ENCODE measurements at places on chromosomes 11 and 22.
A peak's percentile ranks its signal among the peaks of the same experiment; 100 is the strongest.

GRCh38 chr11:82754410-82754809, 20.7 kb upstream of the FAM181B start:
- DNase-seq = no peak

GRCh38 chr11:121556937-121557336, 104.2 kb upstream of the SORL1-AS1 start:
- DNase-seq = no peak

GRCh38 chr11:17564687-17565042, 17.6 kb downstream of the OTOG start:
- DNase-seq = no peak

GRCh38 chr22:42648368-42649245, 585 bp downstream of the CYB5R3 start:
- DNase-seq = no peak

GRCh38 chr11:115249061-115249578, 255.1 kb downstream of the CADM1 start:
- no peak for DNase-seq

GRCh38 chr11:69654660-69655478, 13.9 kb downstream of the CCND1 start:
- no peak for DNase-seq

- no peak for DNase-seq
Measured at GRCh38 chr22:36360011-36360410, 27.8 kb downstream of the MYH9 start.

GRCh38 chr11:111960916-111961315, 23.8 kb downstream of the DIXDC1 start:
- DNase-seq = no peak

DNA sequence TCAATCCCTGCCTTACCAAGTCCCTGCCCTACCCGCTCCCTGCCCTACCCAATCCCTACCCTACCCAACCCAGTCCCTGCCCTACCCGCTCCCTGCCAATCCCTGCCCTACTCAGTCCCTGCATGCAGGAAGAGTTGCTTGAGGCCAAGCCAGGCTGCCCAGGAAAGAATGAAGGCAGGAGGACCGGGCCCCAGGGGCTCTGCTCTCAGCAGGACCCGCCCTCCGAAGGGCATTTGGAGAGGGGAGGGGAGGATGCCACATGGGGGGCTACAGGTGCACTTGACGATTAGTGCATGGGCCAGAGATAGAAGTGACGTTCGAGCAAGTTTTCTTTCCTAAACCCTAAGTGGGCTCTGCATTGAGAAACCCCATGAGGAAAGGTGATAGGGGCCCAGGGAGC, 581.2 kb downstream of the TBC1D22A start:
- DNase-seq = no peak

GRCh38 chr11:35237351-35237750, 98.4 kb downstream of the CD44 start:
- no peak for DNase-seq

DNA sequence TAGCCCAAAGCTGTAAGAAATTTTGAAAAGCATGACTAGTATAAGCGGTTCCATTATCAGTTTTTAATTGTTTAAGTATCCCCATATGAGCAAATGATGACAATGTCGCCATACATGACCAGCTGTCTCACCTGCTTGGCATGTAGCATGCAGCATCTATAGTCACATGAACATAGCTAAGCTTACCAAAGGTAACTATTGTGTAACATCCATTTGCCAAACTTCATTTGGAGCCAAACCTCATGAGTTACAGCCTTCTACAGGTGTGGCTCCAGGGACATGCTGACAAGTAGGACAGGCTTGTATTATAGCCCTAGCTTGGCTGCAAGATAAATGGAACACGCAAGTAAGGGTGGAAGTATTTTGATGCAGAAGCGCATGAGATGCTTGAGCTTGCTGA, 30.4 kb downstream of the OR10A6 start:
- DNase-seq = no peak

GRCh38 chr22:46934746-46935491, 172.5 kb downstream of the TBC1D22A start:
- DNase-seq = no peak

DNA sequence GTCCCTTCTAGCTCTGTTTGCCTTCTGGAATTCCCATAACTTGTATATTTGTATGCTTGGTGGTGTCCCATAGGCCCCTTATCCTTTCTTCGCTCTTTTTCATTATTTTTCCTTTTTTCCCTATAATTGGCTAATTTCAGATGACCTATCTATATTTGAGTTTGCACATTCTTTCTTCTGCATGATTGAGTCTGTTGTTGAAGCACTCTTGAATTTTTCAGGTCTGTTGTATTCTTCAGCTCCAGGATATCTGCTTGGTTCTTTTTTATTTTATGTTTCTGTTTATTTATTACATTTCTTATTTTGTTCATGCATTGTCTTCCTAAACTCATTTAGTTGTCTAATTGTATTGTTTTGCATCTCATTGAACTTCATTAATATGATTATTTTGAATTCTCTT, 28.0 kb downstream of the NCAM1 start:
- no peak for DNase-seq

- no peak for DNase-seq
Measured at GRCh38 chr11:38446336-38446735, 1848.3 kb upstream of the RAG2 start.

GRCh38 chr22:34210301-34210700, 290.0 kb upstream of the LARGE1 start:
- DNase-seq = no peak

DNA sequence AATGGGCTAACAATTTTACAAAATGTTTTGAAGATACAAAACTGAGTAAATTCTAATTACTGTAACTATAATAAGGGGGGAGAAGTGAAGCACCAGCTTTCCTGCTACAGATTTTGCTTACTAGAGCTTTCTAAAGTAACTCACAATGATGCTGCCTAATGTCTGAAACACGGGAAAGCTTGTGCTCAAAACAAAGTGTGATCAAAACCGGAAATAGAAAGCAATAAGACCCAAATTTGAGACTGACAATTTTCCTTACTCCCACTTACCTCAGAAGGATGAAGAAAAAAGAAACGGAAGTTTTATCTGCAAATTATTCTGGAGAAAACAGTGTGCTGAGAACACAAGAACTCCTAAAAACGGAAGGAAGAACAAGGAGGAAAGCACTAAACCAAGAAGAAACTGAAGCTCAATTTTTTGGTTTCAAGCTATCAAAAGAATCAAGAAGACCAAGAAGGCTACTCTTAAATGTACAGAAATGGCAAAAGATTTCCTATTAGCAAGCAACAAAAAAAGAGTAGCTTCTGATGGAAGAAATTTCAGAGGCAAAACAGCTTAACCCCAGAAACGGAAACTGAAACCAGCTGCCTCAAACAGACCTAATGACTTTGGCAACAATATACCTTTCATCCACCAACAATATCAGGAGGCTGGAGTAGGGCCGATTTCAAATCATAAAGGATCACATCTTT, 33.4 kb downstream of the AMBRA1 start:
- DNase-seq = no peak

DNA sequence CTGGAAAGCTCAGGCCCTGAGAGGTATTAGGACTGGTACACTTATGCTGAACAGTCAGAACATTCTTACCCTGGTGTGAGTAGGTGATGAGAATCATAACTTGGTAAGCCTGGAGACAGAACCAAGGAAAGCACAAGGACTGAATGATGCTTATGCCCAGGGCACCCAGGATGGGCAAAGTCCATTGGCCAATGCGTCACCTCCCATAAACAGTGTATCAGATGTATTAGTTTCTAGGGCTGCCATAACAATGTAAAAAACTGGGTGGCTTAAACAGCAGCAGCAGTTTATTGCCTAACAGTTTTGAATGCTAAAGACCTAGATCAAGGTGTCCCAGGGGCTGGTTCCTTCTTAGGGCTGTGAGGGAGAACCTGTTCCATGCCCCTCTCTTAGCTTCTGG, 107.0 kb downstream of the FAR1 start:
- no peak for DNase-seq

- no peak for DNase-seq
Measured at GRCh38 chr22:32696089-32696488, 105.4 kb upstream of the TIMP3 start.

DNA sequence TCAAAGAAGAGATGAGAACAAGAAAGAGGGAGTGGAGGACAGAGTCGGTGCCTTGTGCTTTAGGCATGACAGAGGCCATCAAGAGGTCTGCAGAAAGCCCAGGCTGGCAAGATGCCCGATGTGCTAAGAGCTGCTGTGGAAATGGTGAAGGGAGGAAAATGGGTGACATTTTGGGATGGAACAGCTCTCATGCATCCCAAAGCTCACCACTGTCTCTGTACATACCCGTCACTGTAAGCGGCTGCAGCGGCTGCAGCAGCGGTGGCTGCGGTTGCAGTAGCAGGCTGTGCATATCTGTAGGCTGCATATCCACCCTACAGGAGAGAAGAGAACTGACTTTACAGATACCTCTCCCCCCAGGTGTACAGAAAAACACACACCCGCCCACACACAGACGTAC, 28.6 kb downstream of the APOL5 start:
- DNase-seq = no peak

- DNase-seq = no peak
Measured at GRCh38 chr11:19218786-19219460, 17.1 kb upstream of the CSRP3 start.

DNA sequence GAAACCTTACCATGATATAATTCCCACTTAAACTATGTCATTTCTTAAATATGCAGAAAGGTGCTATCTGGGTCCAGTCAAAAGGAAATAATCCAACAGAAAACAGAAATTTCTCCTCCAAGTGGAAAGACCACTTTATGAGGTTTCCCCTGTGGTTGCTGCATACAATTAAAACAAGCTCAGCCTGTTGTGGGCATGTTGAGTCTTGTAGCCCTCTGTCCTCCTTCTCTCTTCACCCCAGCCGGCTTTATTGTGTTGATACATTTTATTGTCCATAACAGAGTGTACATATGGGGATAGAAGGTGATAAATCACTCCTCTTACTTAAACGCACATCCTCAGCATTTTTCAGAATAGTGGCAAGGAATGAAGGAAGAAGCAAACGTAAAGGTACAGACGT, 126.0 kb upstream of the MTNR1B start:
- DNase-seq = no peak

GRCh38 chr11:64173616-64174355, 7.9 kb upstream of the MACROD1 start:
- no peak for DNase-seq

GRCh38 chr22:24187731-24188644, 6.7 kb downstream of the SUSD2 start:
- no peak for DNase-seq

DNA sequence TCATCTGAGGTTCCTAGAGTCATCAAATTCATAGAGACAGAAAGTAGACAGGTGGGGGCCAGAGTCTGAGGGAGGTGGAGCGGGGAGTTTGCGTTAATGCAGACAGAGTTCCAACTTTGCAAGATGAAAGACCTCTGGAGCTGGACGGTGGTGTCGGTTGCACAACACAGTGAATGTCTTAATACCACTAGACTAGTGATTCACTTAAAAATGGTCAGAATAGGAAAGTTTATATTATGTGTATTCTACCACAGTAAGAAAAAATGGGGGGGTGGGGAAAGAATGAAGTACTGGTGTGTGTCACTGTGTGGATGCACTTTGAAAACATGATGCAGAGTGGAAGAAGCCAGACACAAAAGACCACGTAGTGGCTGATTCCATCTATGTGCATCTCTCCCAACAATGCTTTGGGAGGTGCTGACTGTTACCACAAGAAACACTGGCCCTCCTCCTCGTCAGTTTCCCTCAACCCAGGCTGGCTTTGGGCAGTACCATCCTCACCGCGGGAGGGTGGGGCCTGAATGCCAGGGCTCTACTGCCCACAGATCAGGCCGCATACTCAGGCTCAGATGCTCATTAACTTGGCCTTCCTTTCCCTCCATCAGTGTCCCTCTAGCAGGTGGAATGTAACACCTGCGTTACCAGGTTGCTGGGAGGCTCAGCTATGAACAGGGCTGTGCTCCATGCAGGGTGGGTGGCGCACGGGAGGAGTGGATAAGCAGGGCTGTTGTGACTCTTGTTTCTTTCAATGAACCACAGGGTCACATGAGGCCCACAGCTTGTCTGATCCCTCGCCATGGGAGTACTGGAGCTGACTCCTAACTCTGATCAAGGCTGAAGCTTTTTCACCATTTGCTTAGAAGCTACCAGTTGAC, 297.0 kb downstream of the CTTN start:
- DNase-seq = no peak

DNA sequence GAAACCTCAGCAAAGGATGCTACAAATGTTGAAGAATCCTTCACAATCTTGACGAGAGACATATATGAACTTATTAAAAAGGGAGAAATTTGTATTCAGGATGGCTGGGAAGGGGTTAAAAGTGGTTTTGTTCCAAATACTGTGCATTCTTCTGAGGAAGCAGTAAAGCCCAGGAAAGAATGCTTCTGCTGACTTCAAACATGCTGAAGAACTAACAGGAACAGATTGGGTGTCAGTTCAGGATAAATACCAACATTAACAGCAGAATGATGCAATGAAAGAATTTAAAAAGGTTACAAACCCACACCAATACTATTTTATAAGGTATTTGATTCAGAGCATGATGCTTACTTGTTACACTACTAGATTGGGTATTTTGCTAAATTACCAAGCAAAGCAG, 33.9 kb downstream of the RAB39A start:
- DNase-seq = no peak

GRCh38 chr11:31529701-31530100, 20.1 kb downstream of the ELP4 start:
- no peak for DNase-seq

GRCh38 chr11:108929241-108929640, 264.4 kb downstream of the DDX10 start:
- no peak for DNase-seq

DNA sequence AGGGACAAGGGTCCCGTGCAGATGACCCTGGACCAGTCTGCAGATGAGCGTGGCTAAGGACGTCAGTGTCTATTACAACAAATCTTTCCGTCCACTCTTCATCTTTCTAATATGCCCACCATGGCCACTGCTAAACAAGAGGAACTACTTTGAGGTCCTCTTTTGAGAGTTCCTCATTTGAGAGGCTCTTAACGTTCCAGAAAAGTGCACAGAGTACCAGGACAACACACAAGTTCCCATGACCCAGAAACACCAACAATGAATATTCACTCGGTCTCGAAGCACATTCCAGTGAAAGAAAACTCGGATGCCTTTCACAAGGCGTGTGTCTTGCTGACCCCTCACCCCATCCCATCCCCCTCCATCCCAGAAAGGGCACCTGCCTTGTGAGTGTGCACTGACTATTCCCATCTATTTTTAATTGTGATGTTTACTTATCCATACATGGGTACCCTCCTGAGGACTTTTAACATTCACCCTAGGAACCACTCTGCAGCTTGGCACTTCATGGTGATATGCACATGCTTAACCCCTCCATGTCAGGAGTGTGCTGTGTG, 157.0 kb downstream of the SHANK2 start:
- DNase-seq = no peak

DNA sequence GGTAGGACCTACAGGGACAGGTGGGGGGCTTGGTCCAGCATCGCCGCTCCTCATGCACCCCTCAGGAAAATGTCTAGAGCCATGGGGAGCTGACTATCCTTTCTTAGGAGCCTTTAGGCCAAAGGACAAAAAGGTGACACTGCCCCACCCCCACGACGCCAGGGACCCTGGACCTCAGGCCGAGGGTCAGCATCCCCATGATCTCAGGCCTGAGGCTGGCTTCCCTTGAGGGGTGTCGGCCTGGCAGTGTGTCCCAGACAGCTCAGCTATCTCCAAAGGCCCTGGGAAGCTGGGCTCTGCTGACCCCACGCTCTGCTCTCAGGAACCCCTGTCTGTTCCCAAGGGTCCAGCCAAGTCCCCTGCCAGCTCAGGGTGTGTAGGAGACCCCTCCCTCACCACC, 16.3 kb downstream of the MRGPRG start:
- DNase-seq = no peak

- no peak for DNase-seq
Measured at GRCh38 chr11:19962801-19963175, 197.5 kb downstream of the DBX1 start.

GRCh38 chr11:119774172-119774763, 45.3 kb upstream of the NECTIN1 start:
- DNase-seq = peak; percentile 63
